ENCODE measurements at places on chromosomes 11 and 22. TPM values are rescaled to one million over a fixed set of nuclear protein-coding genes. Genes with fewer than 3 reads are reported as not detected.

GVQW3 gene
- total RNA-seq, result 1.1 TPM

MFRP gene
- not detected for total RNA-seq

OR8A1 gene
- total RNA-seq, result not detected

SMIM35 gene
- total RNA-seq, result not detected

CHRM1 gene
- 0.06 TPM for total RNA-seq

HEPHL1 gene
- total RNA-seq, result not detected

SERPINH1 gene
- total RNA-seq, result 94.3 TPM

IFTAP gene
- 14.8 TPM for total RNA-seq

CNGA4 gene
- total RNA-seq, result 0.07 TPM

ADAMTS8 gene
- total RNA-seq, result 0.26 TPM

SERPING1 gene
- 1.2 TPM for total RNA-seq

SNX32 gene
- not detected for total RNA-seq

CEP126 gene
- total RNA-seq, result 3.3 TPM

BACE1 gene
- 11.4 TPM for total RNA-seq

C11orf87 gene
- total RNA-seq, result 0.07 TPM

CHST1 gene
- 2.3 TPM for total RNA-seq

Data from A549 treated with GW870086 at 1 μM for 4 hours (cell line).